CD4-positive, CD25-positive, alpha-beta regulatory T cell (primary cell): ENCODE measurements at places on chromosomes 13 and 19. TPM values are rescaled to one million over a fixed set of nuclear protein-coding genes. Genes with fewer than 3 reads are reported as not detected.

The ELSPBP1 gene
- polyA plus RNA-seq, result not detected

The CYP4F12 gene
- 0.31 TPM for polyA plus RNA-seq

The ZNF607 gene
- polyA plus RNA-seq, result 5.6 TPM

The IQCN gene
- polyA plus RNA-seq, result 0.16 TPM

The ZNF850 gene
- 0.57 TPM for polyA plus RNA-seq

The SPACA4 gene
- 0.25 TPM for polyA plus RNA-seq

The COX7A1 gene
- polyA plus RNA-seq, result not detected

The GPX4 gene
- polyA plus RNA-seq, result 341 TPM

The PSG7 gene
- polyA plus RNA-seq, result not detected

The TMEM205 gene
- polyA plus RNA-seq, result 69.0 TPM

The APOC1 gene
- polyA plus RNA-seq, result not detected

The UGGT2 gene
- not detected for polyA plus RNA-seq

The AMH gene
- polyA plus RNA-seq, result not detected

The ZNF98 gene
- polyA plus RNA-seq, result not detected

The LATS2 gene
- polyA plus RNA-seq, result not detected

The SERTM1 gene
- not detected for polyA plus RNA-seq

The PNMA8A gene
- polyA plus RNA-seq, result not detected

The PTGIR gene
- 11.5 TPM for polyA plus RNA-seq

The EBI3 gene
- 0.57 TPM for polyA plus RNA-seq

The ERICH4 gene
- polyA plus RNA-seq, result not detected

The POU4F1 gene
- polyA plus RNA-seq, result not detected

The ATP8B3 gene
- 1.1 TPM for polyA plus RNA-seq

The MEIOSIN gene
- polyA plus RNA-seq, result not detected

The CLEC11A gene
- polyA plus RNA-seq, result 0.55 TPM

The FBXO27 gene
- 0.16 TPM for polyA plus RNA-seq

The NFIX gene
- 0.15 TPM for polyA plus RNA-seq

The PROZ gene
- 0.15 TPM for polyA plus RNA-seq

The PPM1N gene
- 4.2 TPM for polyA plus RNA-seq

The SPTBN4 gene
- not detected for polyA plus RNA-seq

The MEDAG gene
- not detected for polyA plus RNA-seq

The THAP8 gene
- 7.2 TPM for polyA plus RNA-seq

The RETN gene
- not detected for polyA plus RNA-seq

The NALCN gene
- not detected for polyA plus RNA-seq

The FLT3LG gene
- 117 TPM for polyA plus RNA-seq

The C1QTNF9B gene
- polyA plus RNA-seq, result not detected

The PRR22 gene
- not detected for polyA plus RNA-seq

The SEMA6B gene
- not detected for polyA plus RNA-seq

The OR1M1 gene
- polyA plus RNA-seq, result not detected

The VAV1 gene
- 22.7 TPM for polyA plus RNA-seq

The LPAR6 gene
- 87.1 TPM for polyA plus RNA-seq

The R3HDM4 gene
- 249 TPM for polyA plus RNA-seq

The CEBPA gene
- polyA plus RNA-seq, result 1.2 TPM

The GRIK5 gene
- not detected for polyA plus RNA-seq

The BSG gene
- 303 TPM for polyA plus RNA-seq

The ZNF534 gene
- not detected for polyA plus RNA-seq
